ENCODE measurements at places on chromosomes 6 and 20. TPM values are rescaled to one million over a fixed set of nuclear protein-coding genes. Genes with fewer than 3 reads are reported as not detected.

Gene TSHZ2
- total RNA-seq = not detected

Gene SLC22A3
- not detected for total RNA-seq

Gene NKAIN2
- not detected for total RNA-seq

Gene LAMA5
- 12.1 TPM for total RNA-seq

Gene POM121L2
- not detected for total RNA-seq

Gene TRIM10
- total RNA-seq = not detected

Gene RGS17
- total RNA-seq = 9.0 TPM

Gene C20orf144
- not detected for total RNA-seq

Gene GDAP1L1
- total RNA-seq = not detected

Gene BACH2
- total RNA-seq = 0.30 TPM

Gene IL17F
- total RNA-seq = not detected

DNA sequence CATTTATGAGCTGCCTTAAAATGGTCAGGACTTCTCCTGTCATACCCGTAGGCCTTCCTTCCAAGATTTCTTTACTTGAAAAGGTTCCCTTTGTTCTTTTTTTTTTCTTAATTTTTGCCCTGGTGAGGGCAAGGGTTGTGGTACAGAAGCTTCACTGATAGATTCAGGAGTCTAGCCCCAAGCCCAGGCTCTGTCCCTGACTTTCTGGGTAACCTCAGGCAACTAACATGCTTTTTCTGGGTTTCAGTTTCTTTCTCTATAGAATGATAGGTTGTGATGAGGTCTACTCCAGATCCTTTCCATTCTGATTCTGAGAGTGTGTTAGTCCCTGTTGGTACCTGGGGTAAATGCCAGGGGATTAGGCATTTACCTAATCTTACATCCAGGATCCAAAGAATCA, 21.2 kb downstream of the SNPH start:
- DNase-seq = no peak

- DNase-seq = no peak
Observed at GRCh38 chr6:13362412-13362811, 34.1 kb upstream of the TBC1D7 start.

GRCh38 chr6:40377173-40377806, 209.9 kb downstream of the LRFN2 start:
- DNase-seq = no peak

GRCh38 chr6:88626460-88626859, 337.0 kb downstream of the RNGTT start:
- DNase-seq = no peak

DNA sequence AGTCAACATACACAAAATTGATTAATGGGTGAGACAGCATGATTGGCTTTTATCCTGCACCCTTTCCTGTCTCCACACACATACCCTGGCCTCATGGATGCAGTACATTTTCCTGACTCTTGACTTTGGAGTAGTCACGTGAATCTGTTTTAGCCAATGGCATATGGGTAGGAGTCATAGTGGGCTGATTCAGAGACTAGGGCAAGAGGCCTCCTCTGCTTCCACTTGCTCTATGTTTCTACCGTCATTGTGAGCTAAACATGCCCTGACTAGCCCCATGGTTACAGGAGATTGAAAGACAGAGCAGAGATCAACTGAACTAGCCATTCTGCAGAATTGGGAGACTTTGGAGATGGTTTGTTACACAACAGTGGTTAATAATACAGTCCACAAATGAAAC, 850.0 kb downstream of the DHX35 start:
- DNase-seq = peak; percentile 48

DNA sequence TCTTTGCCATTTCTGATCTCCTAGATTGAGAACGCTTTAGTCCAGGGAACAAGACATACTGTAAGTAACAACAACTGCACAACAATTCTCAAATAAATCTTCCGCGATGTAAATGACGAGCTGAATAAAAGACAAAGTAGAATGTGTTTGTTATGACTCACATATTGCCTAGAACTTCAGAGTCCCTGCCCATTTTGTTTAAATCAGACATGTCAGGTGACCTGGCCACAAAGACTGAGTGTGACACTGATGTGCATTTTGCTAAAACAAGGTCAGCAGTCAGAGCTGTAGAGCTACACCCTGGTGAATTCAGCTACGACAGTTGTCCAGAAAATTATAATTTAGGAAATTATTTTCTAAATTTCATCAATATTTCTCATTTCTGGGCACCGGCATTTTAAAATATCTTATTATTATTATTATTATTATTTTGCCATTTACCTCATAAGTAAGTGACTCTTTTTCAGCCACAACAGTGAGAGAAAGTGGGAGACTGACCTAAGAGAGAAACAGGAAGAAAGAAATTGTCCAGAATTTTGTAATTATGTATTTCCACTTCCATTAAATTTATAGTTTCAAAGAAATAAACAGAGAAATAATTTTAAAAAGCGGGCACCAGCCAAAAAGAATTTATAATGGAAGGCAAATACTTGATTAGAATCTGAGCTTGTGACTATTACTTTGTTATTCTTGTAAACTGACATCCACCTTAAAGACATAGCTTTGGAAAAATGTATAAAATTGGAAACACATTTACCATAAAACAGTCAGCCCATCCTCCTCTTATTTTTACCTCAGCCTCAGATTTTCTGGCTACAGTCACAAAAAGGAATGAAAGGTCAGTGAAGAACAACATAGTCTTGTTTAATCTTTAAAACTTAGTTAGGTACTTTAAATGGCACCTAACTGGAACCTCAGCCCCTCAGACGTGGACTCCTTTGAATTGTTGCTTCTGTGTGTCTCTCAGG, 157.0 kb upstream of the CITED2 start:
- DNase-seq = no peak

- DNase-seq = no peak
Observed at GRCh38 chr6:136717716-136717990, 74.6 kb downstream of the MAP3K5 start.

DNA sequence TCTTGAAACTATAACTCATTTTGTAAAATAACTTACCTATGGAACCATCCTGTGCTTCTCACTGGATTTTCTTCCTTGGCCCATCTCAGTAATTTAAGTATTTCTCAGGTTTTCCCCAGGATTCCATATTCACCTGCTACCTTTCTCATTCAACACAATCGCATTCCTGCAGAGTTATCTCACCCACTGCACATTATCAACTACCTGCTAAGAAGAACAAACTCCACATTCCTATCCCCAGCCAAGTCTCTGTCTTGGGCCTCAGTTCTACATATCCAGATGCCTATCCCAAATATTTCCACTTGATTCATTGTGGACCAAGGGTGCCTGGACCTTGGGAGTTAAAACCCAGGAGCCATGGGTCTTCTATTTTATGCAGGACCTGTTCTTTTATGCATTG, 60.2 kb upstream of the KCNQ5 start:
- no peak for DNase-seq

DNA sequence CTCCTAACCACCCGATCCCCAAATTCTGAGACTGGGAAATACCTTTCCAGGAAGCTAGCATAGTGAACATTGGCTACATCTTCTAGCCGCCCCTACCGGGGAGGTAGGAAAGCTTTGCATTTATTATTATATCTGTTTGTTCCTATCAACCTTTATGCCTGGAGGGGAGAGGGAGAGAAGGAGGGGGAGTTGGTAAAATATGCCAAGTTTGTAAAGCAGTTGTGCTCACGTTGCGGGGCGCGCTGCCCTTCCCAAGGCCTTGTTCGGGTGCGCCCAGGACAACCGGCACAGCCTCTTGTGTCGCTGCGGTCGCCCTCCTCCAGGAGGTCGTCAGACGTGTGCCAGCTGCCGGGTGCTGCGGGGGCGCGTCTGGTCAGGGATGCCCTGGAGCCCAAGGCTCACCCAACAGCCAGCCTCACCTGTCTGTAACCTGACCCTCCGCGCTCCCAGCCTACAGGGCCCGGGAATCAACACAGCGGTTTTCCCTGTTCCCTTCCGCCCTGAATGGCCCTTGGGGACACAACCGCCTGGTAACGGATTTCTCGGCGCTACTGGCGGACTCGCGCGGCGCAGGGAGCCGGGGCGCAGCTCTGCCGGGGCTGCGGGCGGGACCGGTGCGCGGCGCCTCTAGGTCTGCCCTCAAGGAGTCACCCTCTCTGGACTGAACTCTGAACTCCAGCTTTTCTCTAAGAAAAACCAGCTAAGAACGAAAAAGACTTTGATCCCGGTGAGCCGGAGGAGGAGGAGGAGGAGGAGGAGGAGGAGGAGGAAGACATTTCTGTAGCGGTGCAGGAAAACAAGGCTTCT, 1.1 kb upstream of the OVOL2 start:
- no peak for DNase-seq

DNA sequence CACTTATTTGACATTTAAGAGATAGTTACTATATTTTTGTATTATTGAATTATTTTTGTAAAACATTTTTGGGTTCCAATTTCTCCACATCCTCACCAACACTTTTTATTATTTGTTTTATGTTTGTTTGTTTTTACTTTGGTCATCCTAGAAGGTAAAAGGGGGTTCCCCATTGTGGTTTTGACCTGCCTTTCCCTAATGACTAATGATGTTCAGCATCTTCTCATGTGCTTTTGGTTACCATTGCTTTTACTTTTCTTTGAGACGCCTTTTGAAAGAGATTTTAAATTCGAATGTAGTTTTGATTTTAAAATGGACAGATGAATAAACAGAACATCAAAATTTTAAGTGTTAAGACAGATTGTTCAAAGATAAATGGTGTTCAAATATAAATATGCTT, 46.9 kb downstream of the AK9 start:
- DNase-seq = peak; percentile 17

- no peak for DNase-seq
Observed at GRCh38 chr6:107928984-107929383, 29.0 kb downstream of the SEC63 start.

- no peak for DNase-seq
Observed at GRCh38 chr6:84448331-84448730, 220.9 kb upstream of the CEP162 start.

DNA sequence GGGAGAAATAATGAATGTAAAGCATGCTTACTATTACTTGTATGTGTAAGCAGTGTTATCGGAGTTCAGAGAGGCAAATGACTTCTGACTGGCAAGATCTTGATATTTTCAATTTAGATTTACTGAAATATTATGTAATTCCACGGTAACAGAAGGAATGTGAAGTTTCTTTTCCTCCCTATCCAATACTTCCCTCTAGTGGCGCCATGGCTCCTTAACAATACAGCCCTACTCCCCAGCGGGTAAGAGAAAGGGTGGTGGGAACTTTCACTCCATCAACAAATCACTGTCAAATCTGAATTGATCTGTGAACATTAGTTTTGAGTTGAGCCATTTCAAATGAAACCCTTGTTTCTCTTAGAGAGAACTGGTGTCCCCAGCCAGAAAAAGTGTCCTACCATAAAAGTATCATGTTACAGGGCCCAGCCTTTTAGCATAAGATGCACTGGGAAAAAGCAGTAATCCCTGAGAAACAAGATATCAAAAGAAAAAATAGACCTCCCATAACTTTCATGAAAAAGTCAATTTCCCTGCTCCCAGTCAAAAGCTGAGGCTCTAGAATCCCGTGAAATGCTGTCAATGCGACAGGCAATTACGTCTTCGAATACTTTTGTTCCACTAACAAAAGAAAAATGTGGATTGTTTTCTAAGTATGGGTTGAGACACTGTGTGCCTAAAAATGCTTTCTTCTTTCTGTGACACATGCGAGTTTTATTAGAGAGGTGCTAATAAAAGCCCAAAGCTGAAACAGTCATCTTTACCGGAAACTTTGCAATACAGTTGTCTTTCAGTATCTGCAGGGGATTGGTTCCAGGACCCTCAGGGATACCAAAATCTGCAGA, 12.9 kb downstream of the COX7A2 start:
- peak; percentile 45 for DNase-seq

- no peak for DNase-seq
Observed at GRCh38 chr6:144725736-144726522, 440.8 kb downstream of the UTRN start.

DNA sequence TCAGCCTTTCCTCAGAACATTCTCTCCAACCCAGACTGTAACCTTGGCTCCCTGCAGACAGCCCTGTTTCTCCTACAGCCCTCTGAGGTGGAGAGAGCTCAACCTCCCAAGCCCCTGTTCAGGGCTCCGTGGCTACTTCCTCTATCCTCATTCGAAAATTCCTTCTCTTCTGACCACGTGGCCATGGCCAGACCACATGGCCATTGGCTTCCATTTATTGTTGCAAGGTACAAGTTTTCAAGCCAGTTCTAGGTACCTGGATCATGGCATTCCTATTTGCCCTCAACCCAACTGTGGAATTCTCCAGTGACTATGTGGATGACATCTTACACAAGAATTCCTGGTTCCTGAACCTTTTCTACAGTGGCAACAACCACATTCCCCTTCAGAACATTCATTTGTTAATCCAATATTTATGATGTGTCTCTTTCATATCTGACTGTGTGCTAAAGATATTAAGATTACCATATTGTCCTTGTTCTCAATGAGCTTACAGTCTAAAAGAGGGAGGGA, 161.9 kb downstream of the GMPR start:
- DNase-seq = no peak

- no peak for DNase-seq
Observed at GRCh38 chr6:137951064-137951597, 84.1 kb downstream of the TNFAIP3 start.

DNA sequence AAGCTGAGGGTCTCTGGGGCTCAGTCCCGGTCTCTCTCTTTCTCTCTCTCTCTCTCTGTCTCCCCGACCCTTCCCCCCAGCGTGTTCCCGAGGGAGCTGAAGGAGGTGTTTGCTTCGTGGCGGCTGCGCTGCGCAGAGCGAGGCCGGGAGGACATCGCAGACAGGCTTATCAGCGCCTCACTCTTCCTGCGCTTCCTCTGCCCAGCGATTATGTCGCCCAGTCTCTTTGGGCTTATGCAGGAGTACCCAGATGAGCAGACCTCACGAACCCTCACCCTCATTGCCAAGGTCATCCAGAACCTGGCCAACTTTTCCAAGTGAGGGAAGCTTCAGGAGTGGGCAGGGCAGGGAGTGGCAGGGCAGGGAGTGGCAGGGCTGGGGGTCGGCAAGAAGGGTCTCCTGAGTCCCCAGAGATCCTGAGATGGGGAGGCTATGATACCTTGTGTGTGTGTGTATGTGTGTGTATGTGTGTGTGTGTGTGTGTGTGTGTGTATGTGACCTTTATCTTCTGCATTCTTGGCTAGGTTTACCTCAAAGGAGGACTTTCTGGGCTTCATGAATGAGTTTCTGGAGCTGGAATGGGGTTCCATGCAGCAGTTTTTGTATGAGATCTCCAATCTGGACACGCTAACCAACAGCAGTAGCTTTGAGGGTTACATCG, 13.6 kb upstream of the ZBTB9 start:
- DNase-seq = no peak

- DNase-seq = peak; percentile 54
Observed at GRCh38 chr20:3172933-3173609, at the start of gene LZTS3. TSS of gene LZTS3 (minus strand) at chr20:3173549. CDS start at chr20:3167163, 6,386 bp downstream.

DNA sequence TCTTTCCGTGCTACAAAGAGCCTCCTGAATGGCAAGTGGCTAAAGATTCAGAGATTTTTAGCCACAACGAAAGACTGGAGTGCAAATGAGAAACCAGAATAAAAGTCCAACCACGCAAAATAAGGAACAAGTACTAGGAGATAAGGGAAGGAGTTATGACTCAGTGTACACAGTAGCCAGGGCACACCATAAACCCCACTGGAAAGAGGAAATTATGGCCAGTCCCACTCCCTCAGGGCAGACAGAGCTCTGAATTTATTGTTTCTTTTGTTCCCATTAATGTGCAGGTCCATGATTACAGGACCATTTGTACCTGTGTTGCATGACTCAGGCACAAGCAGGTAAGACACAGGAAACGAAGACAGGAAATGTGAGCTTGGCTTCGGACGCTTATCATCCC, 150.3 kb upstream of the PREP start:
- no peak for DNase-seq
